ENCODE measurements at places on chromosomes 4 and X. TPM values are rescaled to one million over a fixed set of nuclear protein-coding genes. Genes with fewer than 3 reads are reported as not detected.

- no peak overlapping the region for H3K27ac ChIP-seq
- no peak overlapping the region for H3K4me3 ChIP-seq
- H3K27me3 ChIP-seq, result no peaks in the 10 kb centered on the region
- no peaks in the 10 kb centered on the region for H3K4me1 ChIP-seq
- no peaks in the 10 kb centered on the region for H3K36me3 ChIP-seq
- no peak for DNase-seq
These were observed 13.3 kb downstream of the TLR10 start for GRCh38 chr4:38769441-38769840.

DNA sequence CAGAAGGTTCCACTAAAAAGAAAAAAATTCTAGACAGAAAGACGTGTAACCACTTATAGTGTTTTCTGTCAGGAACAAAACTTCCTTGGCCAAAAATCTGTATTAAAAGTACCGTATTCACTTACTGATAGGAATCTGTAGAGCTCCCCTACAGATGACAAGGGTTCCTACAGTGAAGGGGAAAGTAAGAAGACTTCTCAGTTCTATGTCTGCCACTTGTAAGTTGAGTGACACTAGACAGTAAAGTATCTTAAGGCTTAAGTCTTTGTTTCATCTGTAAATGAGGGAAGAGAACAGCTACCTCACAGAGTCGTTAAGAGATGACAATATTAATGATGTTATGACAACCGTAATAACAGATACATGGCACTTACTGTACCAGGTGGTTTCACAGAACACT is 3.3 kb downstream of the COQ2 start:
- no peaks in the 10 kb centered on the region for H3K27me3 ChIP-seq
- H3K4me1 ChIP-seq, result peaks cover 5% of the 10 kb centered on the region
- H3K4me3 ChIP-seq, result no peak overlapping the region
- H3K36me3 ChIP-seq, result peaks cover 3% of the 10 kb centered on the region

DNA sequence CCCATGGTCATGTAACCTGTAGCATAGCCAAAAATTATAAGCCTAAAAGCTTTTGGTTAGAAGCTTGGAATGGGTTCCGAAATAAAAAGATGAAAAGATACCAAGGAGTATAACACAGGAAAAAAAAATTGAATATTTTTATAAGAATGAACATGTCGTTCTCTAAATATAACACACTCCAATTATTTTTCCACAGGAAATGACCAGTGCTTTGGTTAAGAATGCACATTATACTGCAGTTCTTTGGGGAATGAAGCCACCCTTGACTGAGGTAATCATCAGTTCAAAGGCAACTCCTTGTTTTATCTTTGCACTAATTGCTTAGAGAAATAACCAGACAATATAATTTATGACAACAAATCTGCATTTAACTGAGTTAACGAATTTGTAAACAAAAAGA is 6.6 kb upstream of the GASK1B start:
- no peaks in the 10 kb centered on the region for H3K27me3 ChIP-seq
- no peak overlapping the region for H3K4me3 ChIP-seq
- H3K4me1 ChIP-seq, result no peaks in the 10 kb centered on the region
- H3K36me3 ChIP-seq, result no peaks in the 10 kb centered on the region
- no peak overlapping the region for H3K27ac ChIP-seq

DNA sequence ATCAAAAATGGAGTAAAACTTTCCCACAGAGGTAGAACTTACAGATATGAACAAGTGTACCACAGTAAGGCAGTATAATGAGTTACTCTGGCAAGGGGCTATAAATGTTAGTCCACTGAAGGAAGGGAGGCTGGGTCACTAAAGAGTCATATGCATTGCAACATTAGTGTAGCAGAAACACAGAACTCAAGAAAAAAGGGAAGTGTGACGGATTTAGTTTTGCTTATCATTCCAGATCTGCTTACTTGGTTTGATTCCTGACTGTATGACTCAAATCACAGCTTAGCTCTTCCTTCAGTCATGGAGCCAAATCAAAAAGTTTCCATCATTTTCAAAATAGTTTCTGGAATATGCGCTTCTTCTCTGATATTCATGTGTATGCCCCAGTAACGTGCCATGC is 148.7 kb downstream of the FSTL5 start:
- peak; percentile 60 for DNase-seq
- H3K27me3 ChIP-seq, result no peaks in the 10 kb centered on the region
- no peak overlapping the region for H3K27ac ChIP-seq
- no peaks in the 10 kb centered on the region for H3K4me1 ChIP-seq
- H3K36me3 ChIP-seq, result no peaks in the 10 kb centered on the region

GRCh38 chrX:109624641-109625616 is at the start of gene KCNE5:
Gene KCNE5, minus strand, starts transcription at chrX:109625172. Its CDS starts 152 bp downstream, at chrX:109625020.
- H3K4me1 ChIP-seq, result peaks cover 10% of the 10 kb centered on the region
- peaks cover 29% of the 10 kb centered on the region for H3K27me3 ChIP-seq

GRCh38 chr4:161376275-161376674 is 787.5 kb downstream of the FSTL5 start:
- no peak overlapping the region for H3K4me3 ChIP-seq
- DNase-seq, result no peak
- H3K27ac ChIP-seq, result no peak overlapping the region
- no peaks in the 10 kb centered on the region for H3K36me3 ChIP-seq
- H3K4me1 ChIP-seq, result no peaks in the 10 kb centered on the region
- no peaks in the 10 kb centered on the region for H3K27me3 ChIP-seq

Gene FABP2
- total RNA-seq, result not detected

Gene NPY1R
- 6.8 TPM for total RNA-seq

- no peaks in the 10 kb centered on the region for H3K4me1 ChIP-seq
- H3K27ac ChIP-seq, result no peak overlapping the region
- peak; percentile 84 for DNase-seq
- no peak overlapping the region for H3K4me3 ChIP-seq
- no peaks in the 10 kb centered on the region for H3K27me3 ChIP-seq
These were observed 38.5 kb upstream of the FGFBP2 start for GRCh38 chr4:16001484-16001858.

DNA sequence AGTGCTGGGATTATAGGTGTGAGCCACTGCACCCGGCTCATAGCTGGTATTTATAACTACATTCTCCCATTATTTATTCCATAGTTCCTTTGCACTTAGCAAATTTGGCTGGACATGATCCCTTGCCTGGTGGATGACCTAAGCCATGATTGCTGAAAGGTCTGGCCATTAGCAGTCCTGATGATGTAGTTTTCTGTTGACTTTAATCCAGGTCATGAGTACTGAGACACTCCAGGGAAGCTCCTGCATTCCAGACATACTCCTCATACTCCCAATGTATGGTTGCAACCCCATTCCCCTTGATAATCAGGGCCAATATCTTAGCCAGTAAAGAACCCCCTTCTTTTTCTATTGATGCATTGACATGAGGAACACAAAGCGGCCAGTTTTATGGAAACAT is 24.4 kb upstream of the MGST2 start:
- H3K4me3 ChIP-seq, result no peak overlapping the region
- no peaks in the 10 kb centered on the region for H3K27me3 ChIP-seq
- no peak overlapping the region for H3K27ac ChIP-seq
- no peaks in the 10 kb centered on the region for H3K36me3 ChIP-seq

GRCh38 chrX:14590216-14590615 is 60.9 kb downstream of the GLRA2 start:
- DNase-seq, result no peak
- H3K27me3 ChIP-seq, result peaks cover 2% of the 10 kb centered on the region
- no peaks in the 10 kb centered on the region for H3K36me3 ChIP-seq
- no peak overlapping the region for H3K4me3 ChIP-seq
- no peak overlapping the region for H3K27ac ChIP-seq

Gene SPANXC
- total RNA-seq, result not detected

Gene DOK7
- 14.2 TPM for total RNA-seq

GRCh38 chr4:26058537-26058936 is 144.5 kb downstream of the SMIM20 start:
- H3K4me1 ChIP-seq, result peaks cover 16% of the 10 kb centered on the region
- no peak overlapping the region for H3K27ac ChIP-seq
- peak; percentile 75 for DNase-seq
- H3K4me3 ChIP-seq, result no peak overlapping the region

DNA sequence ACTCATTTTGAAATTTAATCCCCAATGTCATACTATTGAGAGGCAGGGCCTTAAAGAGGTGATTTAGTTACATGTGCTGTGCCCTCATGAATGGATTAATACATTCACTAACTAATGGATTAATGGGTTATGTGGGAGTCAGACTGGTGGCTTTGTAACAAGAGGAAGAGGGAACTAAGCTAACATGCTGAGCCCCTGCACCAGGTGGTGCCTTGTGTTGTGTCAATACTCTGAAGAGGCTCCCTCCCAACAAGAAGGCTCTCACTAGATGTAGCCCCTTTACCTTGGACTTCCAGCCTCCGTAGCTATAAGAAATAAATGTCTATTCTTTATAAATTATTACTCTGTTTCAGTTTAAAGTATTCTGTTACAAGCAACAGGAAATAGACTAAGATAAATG is 411.9 kb upstream of the EMCN start:
- H3K27ac ChIP-seq, result no peak overlapping the region
- no peak for DNase-seq
- no peak overlapping the region for H3K4me3 ChIP-seq
- no peaks in the 10 kb centered on the region for H3K4me1 ChIP-seq
- H3K27me3 ChIP-seq, result no peaks in the 10 kb centered on the region
- H3K36me3 ChIP-seq, result no peaks in the 10 kb centered on the region

GRCh38 chrX:138031715-138032114 is 465.8 kb downstream of the ZIC3 start:
- H3K27me3 ChIP-seq, result peaks cover 3% of the 10 kb centered on the region
- H3K4me3 ChIP-seq, result no peak overlapping the region
- H3K27ac ChIP-seq, result no peak overlapping the region
- H3K4me1 ChIP-seq, result no peaks in the 10 kb centered on the region
- no peaks in the 10 kb centered on the region for H3K36me3 ChIP-seq

Gene MAGEA4
- total RNA-seq, result not detected

Gene RHOXF2B
- not detected for total RNA-seq

GRCh38 chr4:11111876-11112275 is 316.8 kb downstream of the HS3ST1 start:
- no peak overlapping the region for H3K4me3 ChIP-seq
- no peaks in the 10 kb centered on the region for H3K27me3 ChIP-seq
- peak; percentile 49 for DNase-seq
- H3K27ac ChIP-seq, result no peak overlapping the region

DNA sequence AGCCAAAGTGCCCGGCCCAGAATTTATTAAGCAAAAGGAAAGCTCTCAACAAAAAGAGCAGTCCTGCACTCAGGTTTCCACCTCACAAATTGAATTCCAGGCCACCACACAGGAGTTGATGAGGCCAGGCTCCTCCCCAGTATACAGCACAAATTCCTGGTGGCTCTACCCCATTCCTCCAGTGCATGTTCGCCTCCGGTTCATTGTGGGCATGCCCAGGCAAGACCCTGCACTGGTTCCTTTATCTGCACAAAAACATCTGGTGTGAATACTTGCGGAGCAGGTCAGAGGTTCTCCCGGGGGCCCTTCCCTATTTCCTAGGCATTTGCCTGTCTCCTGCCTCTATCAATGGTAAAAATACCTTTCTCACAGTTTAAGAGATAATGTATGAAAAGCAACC is 195.2 kb upstream of the ANXA10 start:
- no peak overlapping the region for H3K4me3 ChIP-seq
- DNase-seq, result no peak
- no peaks in the 10 kb centered on the region for H3K4me1 ChIP-seq

DNA sequence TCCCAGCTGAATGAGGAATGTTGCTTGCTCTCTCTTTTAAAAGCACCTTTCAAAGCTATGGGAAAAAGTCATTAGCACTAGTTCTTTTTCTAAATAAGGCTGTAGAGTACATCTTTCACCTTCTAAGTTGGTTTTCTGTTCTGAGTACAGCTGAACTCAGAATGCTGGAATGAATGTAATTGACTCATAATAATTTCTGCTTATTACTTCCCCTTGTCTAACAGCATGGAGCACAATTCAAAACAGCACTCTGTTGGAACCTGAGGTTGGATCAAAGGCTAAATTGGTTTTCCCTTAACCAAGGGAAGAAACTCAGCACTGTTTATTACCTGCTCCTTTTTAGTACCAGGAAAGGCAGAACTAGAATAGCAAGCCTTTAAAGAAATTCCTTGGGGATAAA is 33.5 kb upstream of the CYP2U1 start:
- DNase-seq, result no peak
- no peak overlapping the region for H3K4me3 ChIP-seq
- H3K36me3 ChIP-seq, result no peaks in the 10 kb centered on the region
- H3K27ac ChIP-seq, result no peak overlapping the region
- no peaks in the 10 kb centered on the region for H3K4me1 ChIP-seq
- no peaks in the 10 kb centered on the region for H3K27me3 ChIP-seq

DNA sequence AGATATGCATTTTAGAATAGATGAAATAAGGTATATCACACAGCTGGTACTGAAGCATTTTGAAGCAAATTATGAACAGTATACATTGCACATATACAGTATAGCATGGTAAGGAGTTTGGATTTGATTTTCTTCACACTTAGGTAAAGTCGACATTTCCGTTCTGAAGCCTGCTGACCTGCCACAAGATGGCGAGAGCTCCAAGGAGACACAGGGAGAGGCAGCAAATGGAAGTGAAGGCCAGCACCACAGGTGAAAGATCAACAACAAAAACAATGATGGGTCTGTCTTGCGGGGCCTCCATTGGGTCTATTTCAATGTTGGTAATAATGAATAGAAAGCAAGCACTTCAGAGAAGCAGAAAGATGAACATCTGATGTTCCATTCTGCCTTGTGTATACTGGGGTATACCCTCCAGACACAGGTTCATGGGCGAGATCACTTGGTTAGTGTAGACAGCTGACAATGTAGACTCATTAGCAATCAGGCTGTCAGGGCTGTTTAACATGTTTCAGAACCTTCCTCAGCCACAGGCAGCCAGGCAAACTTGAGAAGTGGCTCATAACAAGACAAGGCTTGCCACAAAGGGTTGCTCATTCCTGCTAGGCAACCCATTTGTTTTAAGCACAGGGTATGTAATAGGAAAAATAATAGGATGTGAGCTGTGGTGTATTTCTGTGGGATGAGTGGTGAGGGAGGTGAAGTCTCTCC is 21.4 kb upstream of the NOX1 start:
- no peak overlapping the region for H3K27ac ChIP-seq
- peaks cover 7% of the 10 kb centered on the region for H3K27me3 ChIP-seq
- no peak overlapping the region for H3K4me3 ChIP-seq

Gene HPGDS
- 8.7 TPM for total RNA-seq

DNA sequence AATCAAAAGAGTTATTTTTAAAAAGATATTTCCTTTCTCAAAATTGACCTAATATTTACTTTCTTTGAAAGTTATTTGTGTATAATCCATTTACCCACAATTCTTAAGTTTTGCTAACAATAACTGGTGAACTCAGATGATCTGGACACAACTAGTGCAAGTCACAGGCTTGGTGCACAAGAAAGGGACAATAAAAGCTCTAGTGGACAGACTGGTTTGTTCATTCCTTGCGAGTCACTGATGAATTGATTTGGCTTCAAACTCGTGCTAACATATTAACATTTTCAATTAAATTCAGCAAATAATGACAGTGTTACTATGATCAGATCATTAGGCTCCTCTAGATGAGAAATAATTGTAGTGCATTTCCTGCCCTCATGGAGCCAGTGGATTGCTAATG is 169.2 kb downstream of the BMPR1B start:
- H3K36me3 ChIP-seq, result no peaks in the 10 kb centered on the region
- H3K27me3 ChIP-seq, result no peaks in the 10 kb centered on the region
- H3K4me3 ChIP-seq, result no peak overlapping the region
- no peaks in the 10 kb centered on the region for H3K4me1 ChIP-seq
- no peak overlapping the region for H3K27ac ChIP-seq
